Cortex of kidney (tissue), 1 donor: ENCODE measurements at places on chromosomes 2 and 18.

GRCh38 chr2:226125176-226125883 is 674.3 kb downstream of the IRS1 start:
- DNase-seq = no peak

DNA sequence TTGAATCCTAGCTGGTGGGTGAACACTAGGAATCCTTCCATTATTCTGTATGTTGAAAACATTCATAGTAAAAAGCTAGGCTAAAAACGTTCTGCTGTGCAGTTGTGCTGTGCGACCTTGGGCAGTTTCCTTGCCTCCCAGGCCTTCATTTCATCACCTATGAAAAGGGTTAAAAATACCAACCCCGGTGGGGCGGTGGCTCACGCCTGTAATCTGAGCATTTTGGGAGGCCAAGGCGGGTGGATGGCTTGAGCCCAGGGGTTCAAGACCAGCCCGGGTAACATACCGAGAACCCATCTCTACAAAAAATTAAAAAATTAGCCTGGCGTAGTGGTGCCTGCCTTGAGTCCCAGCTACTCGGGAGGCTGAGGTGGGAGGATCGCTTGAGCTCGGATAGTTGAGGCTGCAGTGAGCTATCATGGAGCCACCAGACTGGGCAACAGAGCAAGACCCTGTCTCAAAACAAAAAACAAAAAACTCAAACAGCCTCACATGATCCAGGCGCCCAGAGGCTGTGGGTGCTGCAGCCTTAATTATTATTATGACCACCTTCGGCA is 2.9 kb upstream of the RRM2 start:
- DNase-seq = no peak

DNA sequence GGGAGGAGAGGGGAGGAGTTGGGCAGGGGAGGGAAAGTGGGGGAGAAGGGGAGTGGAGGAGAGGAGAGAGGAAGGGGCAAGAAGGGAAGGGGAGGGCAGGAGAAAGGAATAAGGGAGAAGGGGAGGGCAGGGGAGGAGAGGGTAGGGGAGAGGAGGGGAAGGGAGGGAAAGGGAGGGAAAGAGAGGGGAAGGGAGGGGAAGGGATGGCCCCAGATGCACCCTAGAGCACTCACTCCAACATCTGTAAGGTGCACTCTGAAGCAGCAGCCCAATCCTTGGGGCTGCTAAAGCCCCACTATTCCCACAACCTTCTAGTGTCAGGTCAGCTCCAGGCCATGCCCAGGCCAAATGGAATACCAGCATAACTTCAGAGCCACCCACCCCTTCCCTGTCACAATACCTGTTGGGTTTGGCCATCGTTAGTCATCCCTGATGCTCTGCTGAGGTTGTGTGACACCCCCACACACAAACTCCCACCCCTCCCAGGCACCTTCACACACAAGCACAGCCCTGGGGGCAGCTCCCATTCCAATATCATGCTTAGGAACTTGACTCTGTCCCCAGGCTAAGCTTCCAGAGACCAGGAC is 55.7 kb upstream of the PKDCC start:
- DNase-seq = no peak

- DNase-seq = no peak
Observed at GRCh38 chr18:9666548-9666947, 41.6 kb upstream of the RAB31 start.

- DNase-seq = no peak
Observed at GRCh38 chr2:29841386-29842004, 79.9 kb downstream of the ALK start.

DNA sequence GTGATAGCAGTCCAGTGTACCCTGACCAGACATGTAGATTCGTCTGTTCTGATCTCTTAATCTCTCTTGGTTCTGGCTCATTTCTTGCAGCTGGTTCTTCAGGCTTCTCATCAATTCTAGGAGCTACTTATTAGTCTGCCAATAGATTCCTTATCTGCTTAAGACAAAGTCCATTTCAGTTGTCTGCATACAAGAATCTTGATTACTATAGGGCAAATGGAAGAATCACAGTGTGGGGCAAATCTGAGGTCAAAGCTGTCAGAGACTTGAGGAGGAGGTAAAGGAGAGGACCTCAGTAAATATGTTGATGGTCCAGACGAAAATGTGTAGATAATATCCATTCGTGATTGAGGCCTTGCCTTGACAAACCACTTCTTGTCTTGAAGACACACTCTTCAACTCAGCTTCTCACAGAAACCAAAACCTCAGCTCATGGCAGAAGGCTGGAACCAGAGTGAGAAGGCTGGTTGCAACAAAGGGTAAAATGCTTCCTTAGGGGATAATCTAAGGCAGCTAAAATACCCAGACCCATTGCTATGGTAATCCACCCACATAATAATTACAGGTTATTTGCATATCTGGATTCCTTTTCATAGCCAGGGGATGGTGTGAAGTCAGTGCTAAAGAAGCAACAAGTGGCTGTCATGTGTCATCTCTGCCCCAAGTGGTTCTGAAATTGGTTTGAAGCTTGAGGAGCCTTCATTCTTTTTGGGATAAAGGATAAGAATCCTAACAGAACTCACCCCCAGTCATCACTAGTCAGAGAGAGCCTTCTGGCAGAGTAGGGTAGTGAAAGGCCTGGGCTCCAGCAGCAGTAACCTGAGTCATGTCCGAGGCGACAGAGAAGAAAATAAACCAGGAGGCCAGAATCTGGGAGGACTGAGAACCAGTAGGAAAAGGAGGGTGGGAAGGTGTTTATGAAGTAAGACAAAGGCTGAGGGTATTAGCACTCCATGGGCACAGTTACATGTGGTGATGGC is 29.2 kb upstream of the PELI1 start:
- DNase-seq = no peak

DNA sequence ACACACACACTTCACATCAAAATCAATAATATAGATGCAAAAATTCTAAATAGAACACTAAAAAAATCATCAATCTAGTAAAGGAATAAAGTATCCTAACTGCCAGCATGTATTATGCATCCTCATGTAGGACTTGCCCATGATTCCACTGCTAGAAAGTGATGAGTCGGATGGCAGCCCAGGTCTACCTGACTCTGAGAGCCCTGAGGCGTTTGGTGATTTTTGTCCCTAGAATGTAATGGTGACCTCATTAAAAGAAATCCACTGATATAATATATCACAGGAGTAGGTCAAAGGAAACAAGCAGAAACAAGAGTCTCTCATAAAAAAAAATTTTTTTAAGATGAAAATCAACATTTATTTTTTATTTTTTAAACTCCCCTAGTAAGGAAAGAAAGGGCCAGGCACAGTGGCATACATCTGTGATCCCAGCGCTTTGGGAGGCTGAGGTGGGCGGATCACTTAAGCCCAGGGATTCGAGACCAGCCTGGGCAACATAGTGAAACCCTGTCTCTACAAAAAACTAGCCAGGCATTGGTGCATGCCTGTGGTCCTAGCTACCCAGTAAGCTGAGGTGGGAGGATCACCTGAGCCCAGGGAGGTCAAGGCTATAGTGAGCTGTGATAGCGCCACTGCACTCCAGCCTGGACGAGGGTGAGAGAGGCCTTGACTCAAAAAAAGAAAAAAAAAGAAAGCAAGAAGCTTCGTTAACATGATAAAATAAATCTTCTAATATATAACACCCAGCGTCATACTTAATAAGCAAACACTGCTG is 24.4 kb upstream of the ACTG2 start:
- no peak for DNase-seq

- DNase-seq = no peak
Observed at GRCh38 chr2:16218161-16218560, 277.8 kb downstream of the MYCN start.

GRCh38 chr18:52403291-52404021 is 63.5 kb downstream of the DCC start:
- no peak for DNase-seq

DNA sequence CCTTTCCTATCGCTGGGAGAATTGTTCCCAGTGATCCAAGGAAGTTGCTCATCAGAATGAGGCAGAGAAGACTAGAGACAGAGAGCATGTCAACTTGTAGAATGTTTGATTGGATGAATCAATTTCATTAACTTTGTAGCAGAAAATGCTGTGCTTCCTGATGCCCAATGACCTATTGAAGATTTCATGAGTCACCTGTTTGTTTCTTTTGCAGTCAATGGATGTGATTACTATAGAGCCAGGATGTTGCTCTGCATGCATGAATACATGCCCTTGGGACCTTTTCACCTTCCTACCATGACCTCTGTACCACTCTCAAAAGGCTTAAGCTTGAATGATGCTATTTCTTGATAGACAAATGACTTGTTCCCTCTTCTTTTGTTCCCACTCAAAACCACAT is 23.3 kb downstream of the SCG2 start:
- no peak for DNase-seq

DNA sequence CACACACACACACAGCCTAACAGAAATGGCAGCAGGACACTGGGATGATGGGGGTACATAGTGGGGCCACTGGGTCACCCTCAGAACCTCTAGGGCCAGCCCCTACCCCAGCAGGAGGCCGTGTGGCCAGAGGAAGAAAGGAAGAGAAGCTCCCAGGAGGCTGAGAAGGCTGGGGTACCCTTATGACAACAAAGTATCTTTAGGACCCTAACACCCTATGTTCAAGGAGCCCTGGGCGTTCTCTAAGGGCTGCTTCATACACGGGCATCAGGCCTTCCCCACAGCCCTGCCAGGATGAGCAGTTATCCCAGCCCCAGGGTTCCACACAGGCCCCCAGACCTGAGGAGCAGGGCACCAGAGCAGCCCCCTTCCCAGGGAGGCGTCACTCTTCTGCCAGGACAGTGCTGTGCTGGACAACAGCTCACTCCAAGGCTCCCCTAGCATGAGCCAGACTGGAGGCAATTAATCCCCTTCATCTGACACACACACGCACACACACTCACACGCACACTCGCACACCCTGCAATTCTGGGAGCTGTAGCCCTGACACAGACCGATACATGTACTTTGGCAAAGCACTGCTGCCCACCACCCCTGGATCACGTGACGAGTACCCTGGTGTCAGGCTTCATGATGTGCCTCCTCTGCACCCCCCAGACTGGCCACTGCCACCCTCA is 163.6 kb downstream of the TNS1 start:
- no peak for DNase-seq

GRCh38 chr2:99786636-99787390 is 297.0 kb upstream of the REV1 start:
- DNase-seq = no peak

GRCh38 chr2:237878321-237879057 is 19.1 kb downstream of the RAMP1 start:
- DNase-seq = no peak

GRCh38 chr2:184598002-184598315 is 370 bp upstream of the ZNF804A start:
- no peak for DNase-seq

DNA sequence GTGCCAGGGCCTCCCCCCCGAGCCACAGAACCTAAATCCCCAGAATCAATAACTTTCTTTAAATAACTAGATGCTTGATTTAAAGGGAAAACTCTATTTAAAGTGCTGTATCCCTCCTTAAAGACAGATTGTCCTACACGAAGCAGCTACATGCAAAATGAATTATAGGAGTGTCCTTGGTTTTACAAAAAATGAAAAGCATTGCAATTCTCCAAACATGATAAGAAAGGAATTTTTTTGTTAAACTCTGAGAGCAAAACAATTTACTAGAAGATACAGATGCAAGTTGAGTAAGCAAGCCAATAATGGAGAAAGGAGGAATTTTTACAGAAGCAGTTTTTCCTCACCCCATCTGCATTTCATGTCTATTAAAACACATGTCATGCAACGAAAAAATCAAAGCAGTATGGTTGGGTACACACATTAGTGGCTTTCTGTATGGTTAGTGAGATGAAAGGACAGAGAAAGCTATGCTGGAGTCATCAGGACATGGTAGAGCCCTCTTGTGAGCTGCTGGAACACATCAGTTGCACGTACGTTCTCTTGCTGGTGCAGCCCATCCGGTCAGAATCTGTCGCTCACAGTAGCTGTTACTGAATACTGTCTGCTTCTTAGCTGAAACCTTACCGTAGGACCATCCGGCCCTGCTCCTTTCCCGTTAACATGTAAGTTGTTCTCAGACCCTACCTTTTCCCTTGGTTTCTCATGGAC is 25.9 kb upstream of the STEAP3 start:
- no peak for DNase-seq

DNA sequence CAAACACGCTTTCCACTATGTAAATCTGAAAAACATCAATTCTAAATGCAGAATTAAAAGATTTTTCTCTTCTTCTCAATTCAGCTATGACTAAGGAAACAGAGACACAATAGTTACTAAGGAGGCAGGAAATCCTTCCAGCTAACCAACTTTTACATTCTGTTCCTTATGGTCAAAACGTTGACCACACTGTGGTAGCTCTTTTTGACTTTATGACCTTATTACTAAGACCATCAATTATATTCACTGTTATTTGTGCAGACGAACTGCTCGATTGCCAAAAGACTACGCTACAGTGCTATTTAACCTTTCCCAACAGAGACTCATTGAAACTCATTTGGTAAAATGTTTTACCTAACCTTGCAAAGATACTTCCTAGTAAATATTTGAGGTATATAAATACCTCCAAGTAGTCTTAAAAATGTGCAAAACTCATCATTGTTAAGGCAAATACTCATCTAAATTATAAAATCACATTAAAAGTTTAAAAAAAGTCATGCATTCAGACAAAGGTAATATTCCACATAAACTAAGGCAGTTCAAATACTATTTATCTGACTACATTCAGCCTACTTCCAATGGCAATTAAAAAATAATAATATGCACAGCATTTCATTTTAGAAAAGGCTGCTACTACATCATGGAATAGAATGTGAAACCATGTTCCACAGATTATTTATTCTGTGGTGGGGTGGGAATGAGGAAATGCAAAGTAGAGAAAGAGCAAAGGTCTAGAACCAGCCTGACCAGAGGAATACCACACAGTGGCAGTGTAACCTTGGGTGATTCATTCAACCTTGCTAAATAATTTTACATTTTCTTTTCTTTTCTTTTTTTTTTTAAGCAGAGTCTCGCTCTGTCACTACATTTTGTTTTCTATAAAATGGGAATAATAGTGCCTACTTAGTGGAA is 139.9 kb downstream of the THADA start:
- no peak for DNase-seq

DNA sequence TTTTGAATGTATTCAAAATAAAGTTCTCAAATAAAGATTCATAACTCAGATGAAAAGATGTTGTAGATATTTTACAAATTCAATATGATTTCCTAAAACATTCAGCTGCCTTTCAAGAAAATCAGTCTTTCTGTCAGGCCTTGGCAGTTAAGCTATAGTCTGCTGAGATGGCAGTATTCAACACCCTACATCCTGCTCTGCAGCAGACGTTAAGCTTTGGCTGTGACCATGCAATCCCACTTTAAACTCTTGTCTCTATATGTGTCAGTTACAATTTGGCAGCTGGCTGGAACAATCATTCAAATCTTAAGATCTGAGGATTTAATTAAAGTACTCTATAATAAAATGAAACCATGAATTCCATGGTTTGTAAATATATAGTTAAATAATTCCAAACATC is 567.3 kb upstream of the ZNF804A start:
- no peak for DNase-seq

GRCh38 chr2:198408171-198408570 is 603.8 kb downstream of the PLCL1 start:
- DNase-seq = no peak

DNA sequence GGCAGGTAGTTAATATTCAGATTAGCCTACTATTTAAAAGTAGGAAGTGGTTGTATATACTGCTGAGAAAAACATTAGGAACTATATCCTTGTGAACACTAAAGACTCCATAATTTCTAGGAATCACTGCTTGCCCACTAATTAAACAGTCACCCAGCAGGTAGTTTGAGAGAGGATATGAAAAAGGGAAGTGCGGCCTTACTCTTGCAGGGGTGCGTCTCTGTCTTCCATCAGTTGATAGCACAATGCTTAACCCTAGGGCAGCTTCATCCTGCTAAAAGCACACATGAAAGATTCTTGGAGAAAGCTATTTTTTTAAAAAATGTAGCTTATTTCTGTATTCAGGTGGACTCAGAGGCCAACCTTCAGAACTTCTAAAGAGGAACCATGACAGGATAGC is 53.1 kb upstream of the ATP5MC3 start:
- DNase-seq = no peak
